KG1 (cell line): ENCODE measurements at places on chromosomes 1 and 21.

- DNase-seq: no peak
Measured at GRCh38 chr1:237199026-237199425, 157.0 kb downstream of the RYR2 start.

DNA sequence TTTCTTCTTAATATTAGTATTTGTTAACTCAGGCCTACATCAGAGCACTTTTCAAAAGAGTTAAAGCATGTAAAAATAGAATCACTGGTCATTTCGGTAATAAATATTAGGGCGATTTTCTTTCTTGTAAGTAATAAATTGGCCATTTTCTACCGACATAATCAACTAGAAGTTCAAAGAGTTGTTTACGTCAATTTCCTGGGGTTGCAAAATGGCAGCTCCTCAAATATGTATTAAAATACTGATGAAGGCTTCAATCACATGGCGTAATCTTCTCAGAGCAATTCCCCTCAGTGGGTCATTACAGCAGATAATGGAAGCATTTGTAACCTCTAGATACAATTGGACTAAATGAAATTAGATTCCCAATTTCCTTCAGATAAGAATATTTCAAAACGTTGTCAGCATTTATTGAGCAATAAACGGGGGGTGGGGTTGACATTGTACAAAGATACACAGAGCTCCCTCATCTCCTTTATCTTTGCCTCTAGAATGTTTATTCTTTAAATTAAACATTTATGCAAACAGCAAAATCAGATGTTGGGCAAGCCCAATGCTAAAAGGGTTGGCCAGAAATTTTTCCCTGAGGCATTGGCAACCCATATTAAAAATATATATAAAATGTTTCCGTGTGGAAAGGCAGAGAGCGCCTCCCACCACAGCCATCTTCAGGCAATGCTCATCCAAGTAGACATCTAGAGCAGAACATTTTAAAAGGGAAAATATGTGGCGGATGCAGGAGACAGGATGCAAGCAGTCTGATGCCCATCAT lies 240.6 kb downstream of the NCAM2 start:
- DNase-seq: no peak

DNA sequence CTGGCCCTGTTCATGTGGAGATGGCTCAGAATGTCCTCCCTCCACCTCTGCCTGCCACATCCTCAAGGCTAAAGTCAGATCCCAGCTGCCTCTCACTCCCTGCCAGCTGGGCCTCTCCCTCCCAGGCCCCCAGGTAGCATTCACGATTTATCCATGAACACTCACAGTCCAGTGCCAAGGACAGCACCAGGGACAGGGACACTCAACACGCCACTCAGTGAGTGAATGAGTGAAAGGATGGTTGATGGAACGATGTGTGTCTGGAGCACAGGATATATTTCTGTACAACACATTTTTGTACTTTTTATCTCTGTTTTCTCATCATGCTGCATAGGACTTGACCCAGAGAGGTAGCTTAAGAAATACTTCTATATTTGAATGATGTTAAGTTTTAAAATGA lies 10.1 kb downstream of the CYP4A11 start:
- no peak for DNase-seq

- DNase-seq: no peak
Measured at GRCh38 chr1:176694713-176695112, 231.7 kb downstream of the PAPPA2 start.

DNA sequence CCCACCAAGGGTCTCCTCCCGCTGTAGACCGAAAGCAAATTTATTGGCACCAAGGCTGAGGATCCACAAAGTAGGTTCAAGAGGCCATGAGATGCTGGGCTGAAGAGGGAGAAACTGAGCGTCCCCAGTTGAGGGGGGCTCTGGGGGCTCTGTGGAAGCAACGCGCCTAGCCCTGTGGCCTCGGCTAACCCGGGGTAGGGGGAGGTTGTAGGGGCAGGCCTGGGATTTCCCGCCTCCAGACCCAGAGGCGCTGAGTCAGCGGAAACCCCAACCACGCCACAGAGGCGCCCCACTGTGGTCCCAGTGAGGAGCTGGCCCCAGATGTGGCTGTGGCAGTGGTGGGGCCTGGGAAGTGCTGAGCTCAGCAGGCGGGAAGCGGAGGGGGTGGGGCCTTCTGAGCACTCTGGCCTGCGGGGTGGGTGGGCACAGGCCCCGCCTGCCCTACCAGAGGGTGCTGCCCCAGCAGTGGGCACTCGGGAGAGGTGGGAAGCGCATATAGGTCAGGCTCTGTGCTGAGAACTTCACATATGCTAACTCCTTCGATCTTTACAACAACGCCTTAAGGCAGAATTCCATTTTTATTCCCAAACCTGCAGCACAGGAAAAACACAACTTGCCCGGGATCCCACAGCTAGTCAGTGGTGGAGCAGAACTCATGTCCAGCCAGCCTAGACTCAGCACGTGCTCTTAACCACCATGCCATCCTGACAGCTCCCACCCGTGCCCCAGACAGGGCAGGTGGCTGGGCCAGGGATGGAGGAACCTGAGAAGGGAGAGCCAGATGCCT lies 1.5 kb upstream of the COL16A1 start:
- no peak for DNase-seq

DNA sequence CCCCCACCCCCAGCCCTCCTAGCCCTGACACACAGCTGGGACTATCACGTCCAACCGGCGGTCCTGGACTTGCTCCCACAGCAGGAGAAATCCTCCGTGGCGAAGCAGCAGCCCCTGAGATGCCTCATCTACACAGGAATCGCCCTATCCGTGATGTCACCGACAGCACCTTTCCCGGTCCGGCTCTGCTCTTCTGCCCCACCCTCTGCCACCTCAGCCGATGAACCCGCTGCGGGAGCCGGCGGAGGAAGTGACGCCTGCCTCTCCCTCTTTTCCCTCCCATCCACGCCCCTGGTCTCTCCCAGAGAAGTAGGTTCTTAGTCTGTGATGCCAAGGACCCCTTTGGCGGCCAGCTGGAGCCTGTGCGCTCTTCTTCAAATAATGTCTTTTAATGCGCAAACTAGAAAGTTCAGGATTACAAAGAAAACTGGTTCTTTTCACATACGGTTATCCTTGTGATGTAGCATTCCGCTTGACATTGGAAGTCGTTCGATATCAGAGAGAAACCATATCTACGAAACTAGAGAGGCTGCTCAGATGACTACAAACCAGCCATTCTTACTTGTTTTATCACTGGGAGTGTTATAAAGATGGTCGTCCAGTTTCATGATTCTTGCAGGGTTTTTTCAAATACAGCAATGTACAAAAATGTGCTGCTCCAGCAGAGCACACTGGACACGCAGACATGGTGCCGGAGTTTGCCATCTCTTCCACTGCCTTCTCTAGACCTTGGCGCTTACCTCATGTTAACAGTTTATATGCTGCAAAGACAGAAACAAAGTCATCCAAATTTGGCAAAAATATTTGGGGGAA lies 120.3 kb downstream of the PPIAL4G start:
- no peak for DNase-seq

- no peak for DNase-seq
Measured at GRCh38 chr1:95021119-95021518, 51.6 kb downstream of the ALG14 start.

DNA sequence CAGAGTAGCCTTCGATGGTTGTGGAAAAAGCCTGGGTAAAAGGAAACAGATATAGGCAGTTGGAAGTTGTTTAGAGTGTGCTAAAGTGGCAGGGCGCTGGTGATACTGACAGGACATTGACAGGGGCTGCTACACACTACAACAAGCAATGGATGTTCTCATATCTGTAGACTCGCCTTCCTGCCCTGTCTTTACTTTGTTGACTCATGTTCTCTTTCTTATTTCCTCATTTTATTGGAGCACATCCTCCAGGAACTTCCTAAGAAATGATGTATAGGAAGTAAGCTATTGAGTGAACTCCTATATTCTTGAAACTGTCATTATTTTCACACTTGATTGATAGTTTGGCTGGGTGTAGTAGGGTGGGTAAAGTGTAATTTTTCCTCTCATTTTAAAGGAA lies 51.0 kb downstream of the C4BPA start:
- DNase-seq: no peak

- DNase-seq: no peak
Measured at GRCh38 chr1:242002072-242002471, 3.2 kb upstream of the MAP1LC3C start.

GRCh38 chr1:157829210-157829609 lies 9.3 kb upstream of the FCRL1 start:
- no peak for DNase-seq

DNA sequence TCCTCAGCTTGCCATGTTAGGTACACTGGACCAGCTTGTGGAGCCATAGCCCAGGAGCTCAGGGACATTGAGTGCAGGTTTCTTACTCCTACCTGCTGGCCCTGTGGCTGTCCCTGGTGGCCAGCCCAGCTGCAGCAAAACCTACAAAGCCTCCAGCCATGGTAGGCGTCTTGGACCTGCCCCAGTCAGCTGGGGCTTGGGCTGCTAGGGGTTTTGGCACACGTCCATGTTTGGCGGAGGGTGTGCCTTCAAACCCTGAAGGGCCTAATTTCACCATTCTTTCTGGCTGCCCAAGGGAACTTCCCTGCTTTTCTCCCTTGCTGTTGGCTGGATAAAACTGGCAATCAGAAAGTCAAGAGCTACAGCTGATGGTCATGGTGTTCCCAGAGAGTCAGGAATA lies 25.4 kb downstream of the HMGCS2 start:
- no peak for DNase-seq

DNA sequence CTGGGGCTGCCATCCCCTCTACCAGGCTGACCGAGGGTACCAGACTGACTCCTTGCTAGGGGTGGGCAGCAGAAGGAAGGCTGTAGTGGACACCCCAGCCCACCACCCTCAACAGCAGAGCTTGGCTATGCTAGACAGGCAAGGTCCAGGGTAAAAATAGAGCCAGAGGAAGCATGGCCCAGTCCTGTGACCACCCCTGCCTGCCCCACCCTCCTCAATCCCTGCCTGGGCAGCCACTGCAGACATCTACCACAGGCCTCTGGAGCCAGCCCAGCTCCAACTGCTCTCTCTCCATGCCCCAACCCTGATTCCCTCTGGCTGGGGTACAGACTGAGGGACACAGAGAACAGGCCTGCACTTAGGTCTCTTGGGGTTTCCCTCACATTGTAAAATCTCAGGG lies 1.7 kb downstream of the S100A1 start:
- no peak for DNase-seq

DNA sequence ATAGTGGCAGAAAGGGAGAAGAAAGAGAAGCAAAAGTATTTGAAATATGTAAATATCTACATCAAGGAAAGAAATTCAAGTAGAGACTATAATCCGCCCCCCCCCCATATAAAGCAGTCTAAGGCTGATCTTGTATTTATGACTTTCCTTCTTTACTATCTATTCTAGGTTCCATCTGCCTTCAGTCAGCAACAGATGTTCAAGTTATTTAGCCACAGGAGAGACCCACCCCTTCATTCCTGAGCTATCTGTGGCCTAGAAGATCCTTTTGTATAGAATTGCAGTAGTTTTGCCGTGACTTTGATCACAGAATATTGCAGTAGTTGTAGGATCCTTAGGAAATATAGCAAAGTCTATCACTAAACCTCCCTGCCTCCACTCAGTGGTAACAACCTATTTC lies 10.7 kb upstream of the BSDC1 start:
- no peak for DNase-seq

DNA sequence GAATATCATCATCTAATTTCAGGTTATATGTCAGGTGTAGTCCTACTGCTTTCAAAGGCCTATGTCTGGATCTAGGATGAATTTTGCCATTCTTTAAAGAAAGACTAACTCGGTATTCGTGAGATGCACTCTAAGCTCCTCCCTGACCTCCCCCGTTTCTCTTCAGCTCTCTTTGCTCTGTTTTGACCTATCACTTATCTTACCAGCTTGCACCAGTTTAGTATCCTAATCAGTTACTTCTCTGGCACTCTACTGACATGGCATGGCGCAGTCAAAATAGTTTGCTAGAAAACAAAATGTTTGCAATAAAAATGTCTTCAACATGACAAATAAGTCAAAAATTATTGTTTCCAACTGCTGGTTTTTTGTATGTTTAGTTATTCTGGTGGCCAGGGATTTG lies 8.4 kb upstream of the SLC16A1 start:
- no peak for DNase-seq

DNA sequence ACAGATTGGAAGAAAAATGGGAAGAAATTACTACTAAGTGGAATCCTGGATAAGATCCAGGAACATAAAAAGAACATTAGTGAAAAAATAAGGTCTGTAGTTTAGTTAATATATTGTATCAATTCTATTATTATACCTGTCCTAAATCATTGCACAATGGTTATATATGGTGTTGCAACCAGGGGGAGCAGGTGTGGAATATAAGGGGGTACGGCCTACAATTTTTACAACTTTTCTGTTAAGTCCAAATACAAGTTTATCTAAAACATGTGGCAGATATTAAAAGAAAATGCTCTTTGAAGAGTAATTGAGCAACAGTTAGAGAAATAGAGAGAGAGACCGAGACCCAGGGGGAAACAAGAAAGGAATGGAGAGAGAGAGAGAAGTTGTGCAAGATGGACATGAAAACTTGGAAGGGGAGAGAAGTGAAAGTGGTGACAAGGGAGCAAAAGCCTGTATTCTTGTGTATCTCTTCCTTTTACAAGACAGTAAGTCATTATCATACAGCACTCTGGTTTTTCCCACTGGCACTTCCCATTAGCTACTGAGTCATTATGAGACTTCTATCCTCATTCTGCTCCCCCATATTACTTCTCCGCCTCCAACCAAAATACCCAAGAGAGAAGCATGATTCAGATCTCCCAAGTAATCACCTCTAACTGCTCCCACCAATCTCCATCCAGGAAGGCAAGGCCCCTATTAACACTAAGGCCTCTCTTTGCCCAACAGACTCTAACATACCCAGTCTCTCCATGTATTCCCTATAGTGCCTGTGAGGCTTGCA lies 22.3 kb upstream of the TRAF3IP3 start:
- DNase-seq: no peak
